Epithelial cell of proximal tubule (primary cell): ENCODE measurements at places on chromosomes 2 and 18. TPM values are rescaled to one million over a fixed set of nuclear protein-coding genes. Genes with fewer than 3 reads are reported as not detected.

- no peak for DNase-seq
Measured at GRCh38 chr2:224369028-224369632, 32.8 kb downstream of the FAM124B start.

DNA sequence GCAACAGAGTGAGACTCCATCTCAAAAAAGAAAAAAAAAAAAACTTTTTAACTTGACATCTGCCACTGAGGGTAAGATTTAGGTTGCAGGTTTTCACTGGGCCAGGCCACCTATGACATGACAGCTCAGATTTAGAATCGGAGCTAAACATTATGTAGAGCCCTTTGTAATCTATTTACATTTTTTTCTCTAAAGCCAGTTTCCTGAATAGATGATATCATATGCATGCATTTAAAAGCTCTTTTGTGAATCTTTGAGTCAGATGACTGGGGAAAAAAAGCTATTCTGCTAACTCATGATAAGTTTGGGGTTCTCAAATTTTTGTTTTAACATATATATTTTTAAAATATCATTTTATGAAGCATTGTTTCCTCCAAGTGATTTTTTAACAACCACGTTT is 21.3 kb downstream of the PRKAG3 start:
- DNase-seq: no peak

GRCh38 chr2:12083713-12084419 is 337.4 kb downstream of the LPIN1 start:
- DNase-seq: no peak

Gene CEBPZ
- 47.3 and 64.2 TPM in 2 replicates for total RNA-seq

DNA sequence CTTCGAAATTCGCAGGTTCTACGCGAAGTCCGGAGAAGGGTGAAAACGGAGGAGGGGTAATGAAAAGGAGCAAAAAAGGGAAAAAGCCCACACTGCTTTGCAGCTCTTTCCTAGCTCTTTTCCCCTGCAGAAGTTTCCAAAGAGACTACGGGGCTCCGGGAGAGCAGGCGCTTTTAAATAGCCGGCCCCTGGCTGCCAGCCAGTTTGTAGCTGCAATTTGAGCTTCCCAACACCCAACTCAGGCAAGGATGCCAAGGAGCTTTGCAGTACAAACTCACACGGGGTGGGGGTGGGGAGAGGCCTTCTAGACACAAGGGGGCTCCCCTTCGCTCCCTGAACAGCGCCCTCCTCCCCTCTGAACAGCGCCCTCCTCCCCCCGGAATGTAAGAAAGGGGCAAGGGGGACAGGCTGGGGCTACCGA is at the start of gene IGFBP5:
TSS of gene IGFBP5 (minus strand) at position 149 of the 421 bp plus-strand sequence. CDS start 774 bp downstream, outside the sequence.
- no peak for DNase-seq

DNA sequence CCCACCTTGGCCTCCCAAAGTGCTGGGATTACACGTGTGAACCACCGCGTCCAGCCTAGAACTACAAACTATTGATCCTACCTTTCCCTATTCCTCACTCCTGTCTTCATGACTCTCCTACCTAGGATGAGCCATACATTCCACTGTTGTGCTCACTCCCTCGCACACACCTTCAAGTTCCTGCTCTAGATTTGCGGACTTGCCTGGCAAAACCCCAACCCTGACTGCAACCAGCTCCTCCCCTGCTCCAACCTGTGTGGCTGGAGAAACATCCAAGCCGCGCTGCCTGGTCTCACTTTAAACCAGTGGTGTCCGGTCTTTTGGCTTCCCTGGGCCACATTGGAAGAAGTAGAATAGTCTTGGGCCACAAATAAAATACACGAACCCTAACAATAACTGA is 5.0 kb upstream of the DNPEP start:
- no peak for DNase-seq

Gene TLX2
- not detected in 2 replicates for total RNA-seq

- no peak for DNase-seq
Measured at GRCh38 chr18:6060149-6060548, 164.8 kb upstream of the TMEM200C start.

Gene LMAN1
- total RNA-seq: 78.2 and 92.0 TPM in 2 replicates

DNA sequence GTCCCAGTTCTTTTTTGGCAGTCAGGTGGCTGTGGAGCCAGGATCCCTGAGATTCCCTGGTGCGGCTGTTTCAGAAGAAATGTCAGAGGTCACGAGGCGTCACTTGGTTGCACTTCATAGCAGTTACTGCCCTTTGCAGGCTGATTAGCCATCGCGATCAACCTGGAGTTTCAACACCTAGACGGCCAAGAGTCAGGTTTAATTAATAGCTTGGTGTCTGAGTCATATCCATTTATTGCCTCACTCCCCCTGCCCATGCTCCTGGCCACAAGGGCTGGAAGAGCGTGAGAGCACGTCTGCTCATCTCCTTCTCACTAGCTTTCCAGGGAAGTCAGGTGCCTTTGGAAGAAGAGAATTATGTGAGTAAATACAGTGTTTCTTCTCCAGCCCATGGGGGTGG is 552.3 kb downstream of the TSN start:
- peak; percentile 97 for DNase-seq

GRCh38 chr18:26438980-26439379 is 109.4 kb downstream of the KCTD1 start:
- DNase-seq: no peak

DNA sequence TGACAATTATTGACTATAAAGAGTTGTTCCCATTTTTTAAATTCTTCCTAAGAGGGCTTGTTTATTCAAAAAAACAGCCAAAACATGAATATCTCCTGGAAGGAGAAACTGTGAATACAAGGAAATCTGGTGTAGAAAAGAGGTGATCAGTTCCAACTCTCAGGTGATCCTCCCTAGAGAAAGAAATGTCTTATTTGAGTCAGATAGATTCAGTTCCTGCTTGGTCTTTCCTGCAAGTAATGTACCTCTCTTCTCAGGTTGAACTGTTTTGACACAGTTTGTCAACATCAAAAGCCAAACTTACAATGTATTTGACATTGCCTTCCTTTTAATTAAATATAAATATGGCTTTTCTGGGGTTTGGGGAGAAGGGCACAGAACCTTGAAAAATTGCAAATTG is 567.4 kb downstream of the ARHGAP15 start:
- no peak for DNase-seq

Gene MAP3K19
- total RNA-seq: not detected in 2 replicates

Gene HMSD
- 0.29 and 1.5 TPM in 2 replicates for total RNA-seq

Gene OTOF
- total RNA-seq: not detected in 2 replicates

GRCh38 chr2:20913491-20913890 is 90.6 kb upstream of the LDAH start:
- DNase-seq: no peak
